ENCODE measurements at places on chromosomes 3 and 15.
A peak's percentile ranks its signal among the peaks of the same experiment; 100 is the strongest.

DNA sequence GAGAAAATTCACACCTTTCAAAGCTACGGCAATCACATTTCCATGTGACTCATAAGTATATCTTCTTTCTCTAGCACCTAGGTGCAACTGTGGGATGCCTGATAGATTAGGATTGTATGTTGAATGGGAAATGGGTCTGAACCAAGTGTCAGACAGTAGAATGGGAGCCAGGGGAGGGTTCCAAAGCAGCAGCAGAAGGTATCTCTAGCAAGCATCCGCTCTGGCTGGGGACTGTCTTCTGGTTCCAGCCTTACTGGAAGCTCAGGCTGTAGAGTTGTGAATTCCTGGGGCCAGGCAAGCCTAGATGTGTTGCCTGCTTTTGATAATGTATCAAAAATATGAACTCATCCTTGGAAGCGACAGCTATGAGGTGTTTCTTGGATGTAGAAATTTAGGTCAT, 2.1 kb upstream of the CHL1 start:
- DNase-seq = no peak

GRCh38 chr15:27512281-27513001, 541.5 kb downstream of the GABRG3 start:
- DNase-seq = no peak

DNA sequence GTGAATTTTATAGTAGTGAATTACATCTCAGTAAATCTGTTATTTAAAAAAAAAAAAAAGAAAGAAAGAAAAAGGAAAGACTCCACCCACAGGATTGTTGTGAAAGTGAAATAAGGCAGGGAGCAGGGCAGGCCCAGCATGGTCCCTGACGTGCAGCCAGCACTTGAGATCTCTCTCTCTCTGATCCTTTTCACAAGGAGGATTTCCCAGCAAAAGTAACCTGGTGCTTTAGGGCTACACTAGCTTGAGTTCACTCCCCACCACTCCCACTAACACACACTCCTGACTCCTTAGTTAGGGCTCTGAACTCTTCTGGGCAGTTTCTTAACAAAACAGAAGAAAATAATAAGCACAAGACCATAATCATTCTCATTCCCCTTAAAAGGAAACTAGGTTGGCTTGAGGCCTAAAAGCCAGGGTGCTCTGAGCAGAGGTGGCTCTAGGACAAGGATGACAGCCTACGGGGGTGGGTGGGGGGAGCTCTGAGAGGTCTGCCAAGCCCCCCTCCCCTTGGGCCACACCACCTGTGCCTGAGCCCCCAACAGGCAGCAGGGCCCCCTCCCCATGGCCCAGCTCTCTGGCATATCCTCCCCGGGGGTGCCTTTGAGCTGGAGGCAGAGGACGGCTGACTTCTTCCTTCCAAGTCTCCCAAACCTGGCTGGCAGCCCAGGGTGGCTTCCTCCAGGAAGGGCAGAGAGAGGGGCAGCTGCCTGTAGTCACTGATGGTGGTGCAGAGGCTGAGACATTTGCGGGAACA, 856 bp downstream of the TMEM40 start:
- DNase-seq = peak; percentile 36

DNA sequence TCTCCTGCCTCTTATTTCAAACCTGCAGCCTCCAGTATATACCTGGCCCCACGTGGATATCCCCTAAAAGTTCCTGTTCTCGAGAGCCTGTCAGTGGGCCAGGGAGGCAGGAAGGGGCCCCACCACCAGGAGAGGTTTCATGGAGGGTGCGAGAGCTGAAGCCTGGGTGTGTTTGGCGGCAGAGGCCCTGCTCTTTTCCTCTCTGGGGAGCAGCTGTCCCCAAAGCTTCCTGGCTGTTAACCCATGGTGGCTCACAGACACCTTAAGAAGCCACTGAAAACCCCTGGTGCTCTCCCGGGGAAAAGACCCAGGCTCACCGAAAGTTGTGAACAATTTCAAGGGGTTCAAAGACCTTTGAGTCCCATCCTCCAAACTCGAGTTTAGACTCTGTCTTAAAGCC, 1.1 kb downstream of the PRRT3 start:
- no peak for DNase-seq

DNA sequence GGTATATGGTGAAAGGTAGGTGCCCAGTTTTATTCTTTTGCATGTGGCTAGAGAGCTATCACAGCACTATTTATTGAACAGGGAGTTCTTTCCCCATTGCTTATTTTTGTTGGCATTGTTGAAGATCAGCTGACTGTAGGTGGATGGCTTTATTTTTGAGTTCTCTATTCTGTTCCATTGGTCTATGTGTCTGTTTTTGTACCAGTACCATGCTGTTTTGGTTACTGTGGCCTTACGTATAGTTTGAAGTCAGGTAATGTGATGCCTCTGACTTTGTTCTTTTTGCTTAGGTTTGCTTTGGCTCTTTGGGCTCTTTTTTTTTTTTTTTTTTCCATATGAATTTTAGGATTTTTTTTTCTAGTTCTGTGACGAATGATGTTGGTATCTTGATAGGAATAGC, 139.2 kb upstream of the CTNNB1 start:
- DNase-seq = no peak

DNA sequence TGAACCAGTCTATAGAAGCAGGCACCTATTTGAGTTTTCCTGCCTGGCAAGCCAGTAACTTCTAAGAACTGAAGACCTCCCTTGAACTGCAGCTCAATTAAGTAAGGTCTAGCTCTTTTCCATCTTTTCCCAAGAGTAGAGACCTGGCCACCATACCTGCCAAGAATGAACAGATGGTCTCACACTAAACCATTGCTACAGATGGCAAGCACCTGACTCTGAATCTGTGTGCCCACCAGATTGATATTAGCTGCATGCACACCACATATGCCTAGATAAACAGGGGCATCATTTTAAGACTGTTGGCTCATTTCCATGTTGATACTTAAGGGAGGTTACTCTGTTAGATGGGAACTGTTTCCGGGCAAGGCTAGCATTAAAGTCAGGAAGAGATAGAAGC, 34.8 kb upstream of the GSK3B start:
- DNase-seq = no peak

GRCh38 chr3:107816107-107816506, 274.7 kb downstream of the CD47 start:
- no peak for DNase-seq

DNA sequence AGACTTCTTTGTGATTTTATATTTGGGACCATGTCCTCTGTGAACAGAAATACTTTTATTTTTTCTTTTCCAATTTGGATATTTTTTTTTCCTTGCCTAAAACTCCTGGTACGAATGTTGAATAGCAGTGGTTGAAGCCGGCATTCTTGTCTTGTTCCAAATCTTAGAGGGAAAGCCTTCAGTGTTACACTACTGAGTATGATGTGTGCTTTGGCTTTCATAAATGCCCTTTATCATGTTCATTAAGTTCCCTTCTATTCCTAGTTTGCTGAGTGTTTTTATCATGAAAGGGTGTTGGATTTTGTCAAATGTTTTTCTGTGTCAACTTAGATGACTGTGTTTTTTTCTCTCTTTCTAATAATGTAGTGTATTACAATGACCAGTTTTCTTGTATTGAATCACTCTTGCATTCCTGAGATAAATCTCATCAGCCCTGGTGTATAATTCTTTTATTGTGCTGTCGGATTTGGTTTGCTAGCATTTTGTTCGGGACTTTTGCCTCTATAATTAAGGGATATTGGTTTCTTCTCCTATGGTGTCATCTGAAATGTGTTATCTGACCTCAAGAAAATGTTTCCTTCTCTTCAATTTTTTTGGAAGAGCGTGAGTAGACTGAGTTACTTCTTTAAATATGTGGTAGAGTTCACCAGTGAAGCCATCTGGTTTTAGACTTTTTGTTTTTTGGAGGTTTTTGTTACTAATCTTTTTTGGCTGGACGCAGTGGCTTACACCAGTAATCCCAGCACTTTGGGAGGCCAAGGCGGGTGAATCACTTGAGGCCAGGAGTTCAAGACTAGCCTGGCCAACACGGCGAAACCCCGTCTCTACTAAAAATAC, 33.3 kb downstream of the MAP1A start:
- DNase-seq = no peak

DNA sequence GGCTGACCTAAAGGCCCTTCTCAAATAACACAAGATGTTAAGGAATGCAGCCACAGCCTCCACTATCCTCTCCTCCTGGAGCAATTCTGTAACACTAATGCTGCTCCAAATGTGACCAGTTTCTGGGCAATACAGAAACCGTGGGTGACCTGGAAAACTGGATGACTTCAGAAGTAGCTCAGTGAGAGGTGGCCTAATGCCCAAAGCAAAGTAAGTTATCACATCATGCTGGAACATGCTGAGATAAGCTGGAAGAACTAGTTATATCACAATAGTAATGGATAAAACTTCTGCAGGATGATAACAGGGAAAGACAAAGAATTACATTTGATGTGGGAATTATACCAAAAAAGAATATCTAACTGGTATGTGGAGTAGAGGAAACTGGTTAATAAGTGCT, 72.0 kb downstream of the DHX30 start:
- DNase-seq = no peak

DNA sequence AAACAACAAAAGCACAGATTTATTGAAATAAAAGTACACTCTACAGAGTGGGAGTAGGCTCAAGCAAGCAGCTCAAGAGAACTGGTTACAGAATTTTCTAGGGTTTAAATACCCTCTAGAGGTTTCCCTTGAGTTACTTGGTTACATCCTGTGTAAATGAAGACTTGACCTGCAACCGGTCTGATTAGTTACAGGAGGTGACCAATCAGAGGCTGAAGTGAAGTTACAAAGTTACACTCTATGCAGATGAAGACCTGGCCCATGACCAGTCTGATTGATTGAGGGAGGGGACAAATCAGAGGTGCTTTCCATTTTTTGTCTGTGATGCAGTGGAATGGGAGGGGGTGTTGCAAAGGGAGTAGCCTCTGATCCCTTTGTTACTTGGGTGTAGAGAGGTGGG, 723.4 kb downstream of the ZPLD1 start:
- DNase-seq = no peak

All from breast epithelium (tissue), 4 donors.